ENCODE measurements at places on chromosomes 5 and 9.

- DNase-seq, result no peak
Measured at GRCh38 chr9:35618854-35619799, 914 bp upstream of the CD72 start.

GRCh38 chr5:157925786-157926671 is 67.1 kb upstream of the CLINT1 start:
- DNase-seq, result no peak

GRCh38 chr9:21770871-21771560 is 31.4 kb upstream of the MTAP start:
- no peak for DNase-seq

- DNase-seq, result no peak
Measured at GRCh38 chr5:10317825-10318682, 10.4 kb upstream of the CMBL start.

- no peak for DNase-seq
Measured at GRCh38 chr9:107308461-107308860, 25.4 kb downstream of the RAD23B start.

GRCh38 chr5:88377705-88378656 is 109.3 kb upstream of the TMEM161B start:
- no peak for DNase-seq

DNA sequence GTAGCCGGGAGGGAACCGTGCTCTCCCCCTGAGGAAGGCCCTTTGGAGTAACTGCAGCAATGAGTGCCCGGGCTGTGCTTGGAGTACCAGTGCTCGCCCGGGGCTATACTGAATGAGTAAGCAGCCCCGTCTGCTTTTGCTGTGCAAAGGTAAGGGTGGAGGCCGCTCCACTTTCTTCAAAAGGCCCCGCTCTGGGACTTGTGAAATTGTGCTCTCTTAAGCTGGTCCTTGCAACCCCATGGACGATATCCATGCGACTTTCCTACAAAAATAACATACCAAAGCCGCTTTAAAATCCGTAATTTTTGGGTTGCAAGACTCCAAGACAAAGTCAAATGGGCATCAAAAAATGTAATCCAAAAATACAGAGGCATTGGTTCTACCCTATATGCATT is 578 bp upstream of the TNFAIP8 start:
- no peak for DNase-seq

- no peak for DNase-seq
Measured at GRCh38 chr5:72408127-72408526, 88.0 kb downstream of the PTCD2 start.
